ENCODE measurements at places on chromosomes 3 and 15.

DNA sequence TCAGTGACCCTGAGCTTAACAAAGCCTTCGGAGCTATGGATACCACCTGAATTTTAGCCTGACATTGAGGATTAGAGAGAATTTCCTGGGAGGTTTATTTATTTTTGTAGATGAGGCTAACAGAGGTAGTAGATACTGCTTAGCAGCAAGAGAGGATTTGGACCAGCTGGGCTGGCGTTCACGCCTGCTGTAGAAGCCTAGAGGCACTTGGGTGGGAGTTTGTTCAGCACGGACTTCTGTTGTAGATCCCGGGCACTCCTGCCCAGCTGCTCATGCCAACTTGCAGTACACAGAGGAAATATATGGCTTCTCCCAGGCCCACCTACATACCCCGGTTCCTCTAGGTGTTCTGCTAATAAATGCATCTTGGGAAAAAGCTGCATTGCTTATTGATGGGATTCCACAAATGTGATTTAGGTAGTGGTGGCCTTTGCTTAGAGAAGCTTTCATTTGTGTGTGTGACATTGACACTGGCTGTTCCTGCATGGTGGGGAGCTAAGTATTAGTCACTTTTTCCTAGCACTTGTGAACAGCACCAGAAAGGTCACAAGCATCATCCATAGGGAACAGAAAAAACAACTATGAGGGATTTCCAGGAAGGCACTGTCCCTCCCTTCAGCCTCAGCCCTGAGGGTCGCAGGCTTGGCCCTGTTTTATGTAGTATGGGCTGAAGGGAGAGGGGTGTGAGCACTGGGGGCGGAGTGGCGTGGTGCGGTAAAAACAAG is 324.8 kb upstream of the LRRFIP2 start:
- no peak for DNase-seq

DNA sequence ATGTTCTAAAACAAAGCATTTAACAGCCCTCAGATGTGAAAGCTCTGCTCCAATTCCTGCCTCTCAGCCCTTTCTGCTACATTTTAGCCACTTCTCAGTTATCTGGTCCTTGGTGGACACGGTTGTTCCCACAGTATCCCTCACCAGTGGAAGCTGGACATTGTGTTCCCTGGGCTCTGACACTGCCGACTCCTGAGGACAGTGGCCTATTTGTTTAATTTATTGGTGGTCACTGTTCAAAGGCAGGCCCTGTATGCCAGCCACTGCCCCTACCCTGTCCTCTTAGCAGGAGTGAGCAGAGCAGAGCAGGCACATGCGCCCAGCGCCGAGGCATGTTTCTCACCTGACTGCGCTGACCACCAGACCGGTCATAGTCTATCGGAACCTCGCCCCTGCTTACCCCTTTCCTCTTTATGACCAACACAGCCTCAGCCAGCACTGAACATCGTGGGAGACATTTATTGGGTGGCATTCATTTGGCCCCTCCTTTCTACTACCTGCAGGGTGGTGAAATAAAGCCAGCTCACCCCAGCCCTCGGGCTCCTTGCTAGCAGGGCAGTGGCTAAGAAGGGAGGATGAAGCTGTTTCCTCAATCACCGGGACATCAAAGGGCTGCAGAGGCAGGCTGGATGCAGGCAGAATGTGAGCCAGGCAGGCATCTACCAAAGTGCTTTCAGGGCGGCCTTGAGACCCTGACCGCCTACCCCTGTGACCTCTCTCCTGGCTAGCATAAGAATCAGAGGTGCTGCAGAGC is 54.3 kb upstream of the HACD2 start:
- DNase-seq: no peak

GRCh38 chr3:25610779-25611178 is 53.9 kb downstream of the TOP2B start:
- no peak for DNase-seq

DNA sequence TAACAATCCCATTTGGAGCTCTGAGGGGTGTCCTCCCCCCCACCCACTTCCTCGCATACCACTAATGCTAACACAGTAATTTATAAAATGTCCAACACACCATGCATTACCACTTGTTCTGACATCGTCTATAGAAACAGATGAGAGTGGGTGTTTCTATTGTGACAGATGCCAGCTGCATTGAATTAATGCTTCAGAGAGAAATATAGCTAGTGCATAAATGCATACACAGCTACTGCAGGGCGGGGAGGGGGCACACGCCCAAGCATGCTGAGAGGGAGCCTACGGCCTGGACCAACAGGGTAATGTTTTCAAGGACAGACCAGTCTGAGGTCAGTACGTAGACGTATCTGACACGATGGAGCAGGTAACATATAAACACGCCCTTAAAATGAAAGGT is 106.0 kb upstream of the FEZF2 start:
- no peak for DNase-seq

DNA sequence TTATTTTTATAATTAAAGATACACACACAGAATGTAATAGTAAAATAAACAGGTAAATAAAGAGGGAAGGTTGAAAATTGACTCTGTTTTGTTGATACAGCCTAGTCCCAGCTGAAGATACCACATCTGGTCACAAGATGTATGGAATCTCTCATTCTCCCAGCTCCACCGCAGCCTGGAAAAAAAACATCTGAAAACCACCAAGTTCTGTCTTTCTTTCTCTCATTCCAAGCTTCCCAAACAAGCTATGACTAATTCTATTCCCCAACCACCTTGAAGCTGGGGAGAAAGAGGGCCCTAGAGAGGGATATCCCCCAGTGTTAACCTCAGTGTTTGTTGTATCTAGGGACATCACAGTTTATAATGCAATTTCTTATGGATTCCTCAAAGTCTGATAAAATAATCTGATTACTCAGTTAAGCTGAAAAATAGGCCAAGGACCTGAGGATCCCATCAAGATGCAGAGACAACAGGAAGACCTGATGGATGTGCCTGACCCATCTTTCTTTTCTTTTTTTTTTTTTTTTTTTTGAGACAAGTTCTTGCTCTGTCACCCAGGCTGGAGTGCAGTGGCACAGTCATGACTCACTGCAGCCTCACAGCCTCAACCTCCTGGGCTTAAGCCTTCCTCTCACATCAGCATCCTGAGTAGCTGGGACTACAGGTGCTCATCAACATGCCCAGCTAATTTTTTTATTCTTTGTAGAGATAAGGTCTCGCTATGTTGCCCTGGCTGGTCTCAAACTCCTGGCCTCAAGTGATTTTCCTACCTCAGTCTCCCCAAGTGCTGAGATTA is 38.1 kb downstream of the SRGAP3 start:
- no peak for DNase-seq

DNA sequence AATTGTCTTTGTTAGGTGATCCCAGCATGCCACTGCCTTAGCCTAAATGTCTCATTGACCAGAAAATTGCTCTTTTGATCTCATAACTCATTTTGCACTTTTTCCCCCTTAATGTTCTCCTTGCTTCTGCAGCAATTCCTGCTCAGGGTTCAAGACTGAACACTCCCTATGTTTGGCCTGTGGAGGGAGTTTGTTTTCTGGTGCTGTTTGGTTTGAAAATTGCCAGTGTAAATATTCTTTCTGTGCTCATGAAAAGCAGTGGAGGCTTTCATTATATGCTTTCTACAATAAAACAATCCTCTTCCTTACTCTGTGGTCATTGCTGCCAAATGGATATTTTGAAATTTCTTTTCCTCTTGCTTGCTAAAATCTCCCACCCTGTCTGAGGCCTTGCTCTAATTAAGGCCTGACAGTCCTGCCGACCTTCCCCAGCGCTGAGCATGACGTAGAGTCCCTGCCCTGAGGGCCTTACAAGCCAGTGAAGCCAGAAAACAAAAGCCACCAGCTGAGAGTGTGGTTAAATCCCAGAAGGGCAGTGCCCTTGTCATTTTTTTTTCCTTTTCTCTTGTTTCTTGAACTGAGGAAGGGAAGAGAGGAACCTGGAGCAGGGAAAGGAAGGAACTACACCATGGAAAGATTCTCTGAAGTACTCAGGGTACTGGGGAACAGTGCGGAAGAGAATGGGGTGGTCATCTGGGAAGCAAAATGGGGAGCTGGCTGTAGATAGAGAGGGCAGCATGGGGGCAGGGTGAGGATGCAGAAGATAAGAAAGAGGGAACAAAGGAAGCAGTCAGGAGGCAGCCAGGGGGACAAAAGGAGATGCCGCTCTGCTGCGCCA is 24.8 kb downstream of the ZBTB38 start:
- no peak for DNase-seq

DNA sequence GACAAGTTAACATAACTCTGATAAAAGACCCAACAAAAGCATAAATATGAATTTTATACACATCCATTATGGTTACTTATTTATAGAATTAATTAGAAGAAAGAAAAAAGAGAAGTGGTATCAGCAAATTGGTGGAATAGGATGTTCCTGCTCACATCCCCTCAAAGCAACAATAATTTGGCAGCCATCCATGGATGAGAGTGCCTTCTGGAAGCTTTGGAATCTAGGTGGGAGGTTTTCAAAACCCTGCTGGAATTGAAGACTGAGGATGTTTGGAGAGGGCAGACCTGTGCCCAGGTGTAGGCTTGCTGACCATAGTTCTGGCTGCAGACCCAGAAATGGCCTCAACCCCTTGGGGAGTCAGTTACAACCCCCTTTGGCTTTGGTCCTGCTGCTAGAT is 91.2 kb downstream of the EDEM1 start:
- no peak for DNase-seq

DNA sequence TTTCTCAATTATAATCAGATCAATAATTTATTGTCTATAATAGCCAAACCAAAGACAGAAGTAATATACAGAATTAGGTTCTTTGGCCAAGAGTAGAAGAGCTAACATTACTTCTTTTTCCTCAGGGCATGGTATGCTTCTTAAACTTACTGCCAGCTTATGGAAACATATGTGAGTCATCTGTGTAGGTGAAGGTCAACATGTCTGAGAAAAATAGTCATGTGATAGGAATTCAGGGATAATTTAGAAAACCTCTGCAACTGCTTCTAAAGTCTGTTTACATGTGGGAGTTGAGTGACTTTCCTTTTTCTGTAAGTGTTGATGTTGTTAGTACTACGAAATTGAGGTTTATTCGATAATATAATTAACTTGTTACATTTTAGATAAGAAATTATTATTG is 19.2 kb upstream of the MAP6D1 start:
- DNase-seq: no peak

DNA sequence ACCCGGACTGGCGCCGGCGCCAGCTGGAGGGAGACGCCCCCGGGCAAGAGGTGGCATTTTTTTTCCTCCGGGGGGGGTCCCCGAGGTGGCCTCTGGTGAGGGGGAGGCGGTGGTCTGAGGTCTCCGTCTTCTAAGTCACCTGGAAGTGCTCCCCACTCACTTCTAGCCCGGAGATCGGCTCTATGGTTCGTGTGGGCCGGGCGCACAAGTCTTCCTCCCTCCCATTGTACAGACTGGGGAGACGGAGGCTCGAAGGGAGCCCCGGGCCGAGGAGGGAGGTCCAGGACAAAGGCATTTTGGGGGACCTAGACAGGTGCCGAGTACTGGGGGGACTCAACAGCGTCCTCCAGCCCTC is 4.4 kb downstream of the GATA2 start:
- DNase-seq: no peak

DNA sequence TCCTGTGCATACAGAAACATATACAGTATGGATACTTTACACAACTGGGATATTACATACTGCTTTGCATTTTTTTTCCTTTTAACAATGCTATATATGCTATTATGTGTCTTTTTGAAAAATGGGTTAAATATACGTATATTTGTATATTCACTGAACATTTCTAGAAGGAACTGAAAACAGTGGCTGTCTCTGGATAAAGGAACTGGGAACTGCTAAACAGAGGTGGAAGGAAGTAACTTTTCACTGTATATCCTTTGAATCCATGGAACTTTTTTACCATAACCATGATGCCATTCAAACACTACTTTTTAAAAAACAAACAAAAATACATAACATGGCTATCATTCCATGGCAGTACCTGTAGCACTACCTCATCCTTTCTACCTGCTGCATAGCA is 1.8 kb downstream of the MTFMT start:
- no peak for DNase-seq

- DNase-seq: no peak
These were observed 271.9 kb upstream of the TPRG1 start for GRCh38 chr3:188899881-188900280.

DNA sequence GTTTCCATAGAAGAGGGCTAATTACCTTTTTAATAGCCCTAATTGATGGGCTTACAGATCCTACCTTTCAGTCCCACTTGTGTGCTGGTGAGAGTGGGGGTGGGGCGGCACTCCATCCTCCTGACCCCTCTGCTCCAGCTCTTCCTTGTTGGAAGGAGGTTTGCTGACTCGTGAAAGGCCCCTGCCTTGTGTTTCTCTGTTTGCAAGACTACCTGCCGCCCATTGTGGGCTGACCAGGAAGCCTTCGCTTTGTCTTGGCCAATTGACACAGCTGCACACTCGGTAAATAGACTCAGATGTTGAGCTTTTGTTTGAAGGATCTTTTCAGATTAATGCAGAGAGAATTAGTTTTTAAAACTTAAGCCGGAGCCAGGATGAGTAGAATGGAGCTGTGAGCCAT is 197.3 kb upstream of the HES1 start:
- DNase-seq: no peak

- DNase-seq: no peak
These were observed 5.2 kb downstream of the WDR5B start for GRCh38 chr3:122410639-122411038.

GRCh38 chr15:73972984-73973682 is 19.0 kb downstream of the STOML1 start:
- DNase-seq: peak; percentile 92

DNA sequence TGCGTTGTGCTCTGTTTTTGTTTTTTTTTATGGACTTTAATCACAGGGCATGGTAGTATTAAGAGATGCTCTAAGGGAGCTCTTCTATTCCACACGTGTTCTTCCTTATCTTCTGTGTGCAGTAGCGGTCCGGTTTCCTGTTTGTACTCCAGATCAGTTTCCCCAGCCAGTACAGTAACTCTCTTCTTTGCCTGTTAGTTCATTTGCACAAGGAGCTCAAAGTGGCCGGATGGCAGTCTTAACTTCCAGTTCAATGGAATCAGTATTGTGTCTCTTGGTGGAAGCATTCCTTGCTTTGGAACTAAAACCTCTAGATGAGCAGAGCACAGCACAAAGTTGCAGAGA is 122.0 kb downstream of the KLF13 start:
- DNase-seq: no peak

DNA sequence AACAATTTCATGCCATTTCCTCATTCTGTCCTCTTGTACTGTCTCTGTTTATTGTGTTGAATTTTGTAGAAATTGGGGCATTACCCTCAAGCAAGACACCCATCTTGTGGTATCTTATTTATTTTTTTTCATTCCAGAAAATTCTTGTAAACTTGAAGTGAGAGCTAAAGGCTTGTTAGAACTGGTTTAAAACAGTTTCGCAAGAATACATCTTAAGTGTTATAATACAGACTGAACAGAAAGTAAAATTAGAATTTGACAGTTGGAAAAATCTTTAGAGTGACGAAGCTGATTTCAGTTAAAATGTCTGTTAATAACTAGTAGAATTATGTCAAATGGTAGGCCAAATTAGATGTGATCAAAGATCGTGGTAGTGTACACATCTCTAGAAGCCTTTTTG is 26.9 kb downstream of the RNF13 start:
- no peak for DNase-seq

GRCh38 chr3:126105691-126106187 is 21.8 kb upstream of the SLC41A3 start:
- DNase-seq: no peak
